ENCODE measurements at places on chromosomes 7 and 10. TPM values are rescaled to one million over a fixed set of nuclear protein-coding genes. Genes with fewer than 3 reads are reported as not detected.
A peak's percentile ranks its signal among the peaks of the same experiment; 100 is the strongest.

- no peak overlapping the region for H3K4me3 ChIP-seq
- H3K36me3 ChIP-seq = no peaks in the 10 kb centered on the region
- no peaks in the 10 kb centered on the region for H3K27me3 ChIP-seq
- DNase-seq = no peak
Observed at GRCh38 chr10:29698773-29699490, 64.2 kb upstream of the SVIL start.

GRCh38 chr10:131722121-131722520 is 178.7 kb upstream of the PPP2R2D start:
- H3K27ac ChIP-seq = no peak overlapping the region
- no peaks in the 10 kb centered on the region for H3K27me3 ChIP-seq
- no peaks in the 10 kb centered on the region for H3K36me3 ChIP-seq
- peak; percentile 20 for DNase-seq

DNA sequence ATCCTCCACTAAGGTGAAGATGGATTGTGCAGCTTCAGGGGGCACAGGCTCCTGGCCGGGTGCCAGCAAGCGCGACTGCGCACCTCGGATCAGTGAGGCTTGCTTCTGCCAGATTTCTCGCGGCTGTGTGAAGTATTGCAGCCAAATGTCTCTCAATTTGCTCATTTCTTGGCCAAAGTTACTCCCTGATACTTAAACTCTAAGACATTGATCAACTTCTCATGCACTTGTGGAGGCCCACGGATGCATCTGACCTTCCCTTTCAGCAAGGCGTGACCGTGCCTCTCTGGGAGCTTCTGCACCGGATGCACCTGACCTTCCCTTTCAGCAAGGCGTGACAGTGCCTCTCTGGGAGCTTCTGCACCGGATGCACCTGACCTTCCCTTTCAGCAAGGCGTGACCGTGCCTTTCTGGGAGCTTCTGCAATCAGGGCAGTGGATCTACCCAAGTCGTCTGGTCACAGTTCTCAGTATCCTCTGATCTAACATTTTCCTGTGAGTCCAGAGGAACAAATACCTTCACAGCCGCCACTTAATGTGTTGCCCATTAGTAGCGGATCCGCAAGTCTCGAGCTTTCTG is 248.3 kb downstream of the ADARB2 start:
- DNase-seq = no peak
- H3K27me3 ChIP-seq = no peaks in the 10 kb centered on the region
- no peaks in the 10 kb centered on the region for H3K36me3 ChIP-seq
- no peak overlapping the region for H3K27ac ChIP-seq
- no peaks in the 10 kb centered on the region for H3K4me1 ChIP-seq

Gene DPP6
- total RNA-seq = 1.6 TPM

Gene STRIP2
- total RNA-seq = 1.3 TPM

Gene CPN1
- not detected for total RNA-seq

DNA sequence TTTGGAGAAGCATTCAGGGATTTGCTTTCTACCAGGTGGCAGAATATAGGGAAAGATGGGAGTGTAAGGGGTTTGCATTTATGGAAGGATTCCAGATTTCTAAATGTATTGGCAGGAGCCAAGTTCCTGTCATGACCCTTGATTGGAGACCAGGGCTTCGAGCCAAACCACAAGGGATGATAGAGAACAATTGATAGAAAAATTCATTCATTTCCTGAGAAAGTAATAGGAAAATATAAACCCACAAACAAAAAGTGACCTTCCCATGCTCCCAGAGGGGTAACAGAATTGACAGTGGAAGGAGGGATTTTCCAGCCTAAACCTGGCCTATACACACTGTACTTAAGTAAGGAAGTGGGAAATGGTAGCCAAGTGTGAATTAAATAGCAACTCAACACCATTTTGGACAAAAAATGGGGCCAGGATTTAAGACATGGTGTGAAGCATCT is 22.4 kb upstream of the IFIT2 start:
- H3K4me1 ChIP-seq = peaks cover 36% of the 10 kb centered on the region
- no peak overlapping the region for H3K27ac ChIP-seq
- H3K4me3 ChIP-seq = no peak overlapping the region
- DNase-seq = no peak

- no peak for DNase-seq
- peaks cover 12% of the 10 kb centered on the region for H3K4me1 ChIP-seq
- no peaks in the 10 kb centered on the region for H3K36me3 ChIP-seq
- no peak overlapping the region for H3K27ac ChIP-seq
Observed at GRCh38 chr10:10915215-10915614, 102.5 kb upstream of the CELF2 start.

DNA sequence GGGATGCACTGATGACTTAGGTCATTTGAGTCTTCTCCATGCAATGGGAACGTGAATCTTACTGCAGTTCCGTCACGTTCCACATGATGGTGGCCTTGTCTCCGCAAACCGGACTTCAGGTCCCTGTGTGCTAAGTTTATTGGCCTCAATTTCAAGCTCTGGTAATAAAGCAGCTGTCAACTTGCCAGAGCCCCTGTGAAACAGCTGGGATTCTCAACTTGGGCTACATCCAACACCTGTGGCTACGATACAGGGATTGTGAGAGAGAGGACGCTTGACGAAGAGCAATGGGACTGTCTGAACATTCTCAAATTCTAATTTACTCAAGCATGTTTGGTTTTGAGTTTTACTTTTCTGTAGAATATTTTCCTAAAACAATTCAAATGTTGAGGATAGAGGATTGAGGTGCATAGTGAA is 174.2 kb downstream of the PTN start:
- no peak overlapping the region for H3K4me3 ChIP-seq
- H3K4me1 ChIP-seq = no peaks in the 10 kb centered on the region
- no peak overlapping the region for H3K27ac ChIP-seq
- no peaks in the 10 kb centered on the region for H3K36me3 ChIP-seq
- DNase-seq = peak; percentile 57

DNA sequence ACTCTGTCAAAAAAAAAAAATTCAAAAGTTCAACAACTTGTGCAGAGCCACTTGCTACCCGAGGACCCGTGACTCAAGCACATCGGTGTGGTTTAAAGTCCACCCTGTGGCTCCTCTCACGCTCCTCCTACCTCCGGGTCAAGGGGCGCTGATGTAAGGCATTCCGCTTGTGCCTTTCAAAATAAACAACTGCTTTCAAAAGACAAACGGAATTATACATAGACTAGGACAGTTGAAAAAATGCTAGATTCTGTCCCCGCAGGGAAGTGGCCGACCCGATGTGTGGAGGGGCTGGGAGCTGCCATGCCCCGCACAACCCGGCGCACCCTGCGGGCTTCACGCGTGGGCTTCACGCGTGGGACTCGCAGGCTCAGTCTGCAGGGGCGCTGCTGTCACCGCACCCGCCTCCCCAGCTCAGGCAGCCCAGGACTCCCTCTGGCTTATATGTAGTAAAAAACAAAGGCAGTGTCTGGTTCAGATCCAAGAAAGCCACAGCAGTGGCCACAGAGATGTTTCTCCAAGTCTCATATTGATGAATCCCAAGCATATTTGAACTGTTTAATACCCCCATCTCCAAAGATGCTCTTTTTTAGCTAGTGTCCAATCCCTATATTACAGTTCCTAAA is 239.7 kb upstream of the INHBA start:
- no peaks in the 10 kb centered on the region for H3K36me3 ChIP-seq
- no peak for DNase-seq
- H3K27ac ChIP-seq = no peak overlapping the region

Gene ARMS2
- total RNA-seq = not detected

DNA sequence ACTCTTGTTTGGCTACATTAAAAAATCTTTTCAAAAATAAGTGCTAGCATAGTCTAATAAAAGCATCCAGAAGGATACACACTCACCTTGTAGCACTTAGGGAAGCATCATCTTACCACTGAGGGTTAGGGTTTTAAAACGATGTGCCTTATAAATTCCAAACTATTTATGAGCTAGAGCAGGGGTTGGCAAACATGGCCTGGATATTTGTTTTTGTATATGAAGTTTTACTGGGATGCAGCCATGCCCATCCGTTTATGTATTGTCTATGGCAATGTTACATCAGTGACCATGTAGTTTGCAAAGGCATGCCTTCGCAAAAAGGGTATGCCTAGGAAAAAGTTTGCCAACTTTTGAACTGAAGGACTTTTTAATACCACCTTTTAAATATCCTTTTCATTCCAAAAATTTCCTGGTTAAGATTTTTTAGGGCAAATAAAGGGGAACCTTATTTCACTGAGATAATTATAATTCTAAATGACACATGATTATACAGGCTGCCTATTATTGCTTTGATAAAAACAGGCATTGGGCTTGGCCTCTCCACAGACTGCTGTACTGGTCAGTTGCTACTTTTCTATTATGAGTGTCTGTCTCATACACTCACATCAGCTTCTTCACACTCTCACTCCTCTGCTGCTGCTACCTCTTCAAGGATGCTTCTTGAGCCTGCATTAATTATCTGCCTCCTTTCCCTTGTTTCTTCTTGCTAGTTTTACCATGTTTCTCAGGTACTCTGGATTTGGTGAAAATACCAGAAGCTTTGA is 30.7 kb downstream of the MTPN start:
- no peak overlapping the region for H3K27ac ChIP-seq
- no peak overlapping the region for H3K4me3 ChIP-seq
- no peaks in the 10 kb centered on the region for H3K27me3 ChIP-seq
- DNase-seq = no peak
- no peaks in the 10 kb centered on the region for H3K4me1 ChIP-seq

DNA sequence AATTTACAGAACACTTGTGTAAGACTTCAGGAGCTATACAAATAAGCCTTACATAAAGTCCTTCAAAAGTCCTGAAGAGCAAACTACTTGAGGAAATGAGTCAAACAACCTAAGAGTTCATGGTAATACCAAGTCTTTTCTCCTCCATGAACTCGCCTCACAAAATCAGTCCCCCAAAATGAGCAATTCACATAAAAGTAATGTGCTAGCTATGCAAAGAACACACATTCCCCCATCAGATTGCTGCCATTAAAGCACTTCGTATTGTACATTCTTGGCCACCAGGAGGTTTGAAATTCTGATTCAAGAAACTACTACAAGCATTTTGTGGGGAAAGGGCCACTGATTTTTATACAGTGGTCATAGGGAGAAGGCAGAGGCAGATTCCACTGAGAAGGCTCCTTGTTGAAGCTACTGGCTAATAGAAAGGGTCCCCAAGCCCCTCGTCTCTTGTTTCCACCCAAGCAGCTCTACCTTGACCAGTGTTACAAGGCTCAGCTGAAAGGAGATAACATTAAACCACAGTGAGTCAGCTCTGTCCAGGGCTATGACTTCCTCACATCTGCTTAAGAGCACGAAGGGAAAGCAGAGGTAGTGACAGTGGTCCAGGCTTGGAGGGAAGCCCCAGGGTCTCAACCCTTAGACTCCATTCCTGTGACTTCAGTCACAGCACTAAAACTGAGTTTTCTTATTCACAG is 115.2 kb upstream of the CDK1 start:
- no peak for DNase-seq
- peak overlapping the region; percentile 53 for H3K27ac ChIP-seq
- no peak overlapping the region for H3K4me3 ChIP-seq
- peaks cover 11% of the 10 kb centered on the region for H3K4me1 ChIP-seq

Gene CNTNAP2
- 0.41 TPM for total RNA-seq

- no peaks in the 10 kb centered on the region for H3K36me3 ChIP-seq
- peaks cover 5% of the 10 kb centered on the region for H3K27me3 ChIP-seq
- H3K27ac ChIP-seq = no peak overlapping the region
Observed at GRCh38 chr10:98076086-98076485, 45.7 kb upstream of the CRTAC1 start.

- H3K4me1 ChIP-seq = peaks cover 3% of the 10 kb centered on the region
- H3K27me3 ChIP-seq = peaks cover 35% of the 10 kb centered on the region
- no peaks in the 10 kb centered on the region for H3K36me3 ChIP-seq
- peak overlapping the region; percentile 65 for H3K27ac ChIP-seq
- no peak for DNase-seq
- H3K4me3 ChIP-seq = peak overlapping the region; percentile 58
Observed at GRCh38 chr10:121597504-121598262, 561 bp downstream of the FGFR2 start.

DNA sequence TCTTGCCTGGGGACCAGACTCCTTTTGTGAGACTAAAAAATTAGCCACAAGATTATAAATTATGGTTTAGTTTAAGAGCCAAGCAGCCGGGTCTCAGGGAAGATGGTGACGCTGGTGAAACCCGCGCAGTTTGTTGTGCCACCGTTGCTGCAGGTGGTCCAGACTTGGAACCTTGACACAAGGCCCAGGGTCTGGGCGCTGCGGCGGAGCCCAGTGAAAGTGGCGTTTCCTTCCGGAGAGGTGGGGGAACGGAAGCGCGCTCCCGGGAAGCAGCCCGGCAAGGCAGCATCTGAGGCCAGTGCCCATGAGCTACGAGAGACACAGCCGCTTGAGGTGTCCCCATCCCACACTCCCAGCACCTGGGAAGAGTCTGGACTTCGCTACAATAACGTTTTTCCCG is 131.6 kb downstream of the SKIDA1 start:
- H3K27me3 ChIP-seq = no peaks in the 10 kb centered on the region
- H3K4me1 ChIP-seq = no peaks in the 10 kb centered on the region
- no peak for DNase-seq
- H3K27ac ChIP-seq = no peak overlapping the region
- no peak overlapping the region for H3K4me3 ChIP-seq

Gene NPC1L1
- 0.17 TPM for total RNA-seq

- H3K4me1 ChIP-seq = no peaks in the 10 kb centered on the region
- DNase-seq = no peak
- no peak overlapping the region for H3K27ac ChIP-seq
- H3K36me3 ChIP-seq = no peaks in the 10 kb centered on the region
Observed at GRCh38 chr10:8319704-8320103, 265.2 kb downstream of the GATA3 start.

DNA sequence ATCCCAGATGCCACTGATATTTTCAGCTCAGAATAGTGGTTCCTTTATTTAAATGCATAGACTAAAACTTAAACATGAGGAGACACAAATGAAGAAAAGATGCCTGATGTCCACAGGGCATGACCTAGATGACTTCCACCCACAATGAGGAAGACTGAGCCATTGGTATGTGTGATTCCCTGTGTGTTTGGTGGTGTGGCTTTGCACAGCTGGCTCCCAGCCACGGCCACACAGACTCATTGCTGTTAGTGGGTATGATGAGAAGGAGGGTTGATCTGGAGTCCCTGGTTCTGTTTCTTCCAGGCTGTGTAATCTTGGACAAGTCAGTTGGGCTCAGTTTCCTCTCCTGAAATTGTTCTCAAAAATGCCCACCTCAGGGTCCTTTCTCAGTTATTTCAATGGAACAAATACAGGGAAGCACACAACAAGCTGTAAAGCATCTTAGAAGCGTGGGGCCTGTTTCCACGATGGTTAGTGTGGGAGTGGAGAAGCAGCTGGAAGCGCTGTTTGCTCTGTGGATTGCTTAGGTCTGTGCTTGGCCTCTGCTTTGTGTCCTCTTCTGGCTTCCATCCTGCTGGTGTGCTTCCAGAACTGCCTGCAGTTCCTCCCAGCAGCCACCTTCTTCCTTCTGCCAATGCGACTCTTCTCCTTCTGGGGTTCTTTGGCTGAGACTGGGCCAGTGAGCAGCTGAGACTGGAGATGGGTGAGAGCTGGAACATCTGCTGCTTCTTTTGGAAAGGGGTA is 303.7 kb downstream of the BMPER start:
- H3K27ac ChIP-seq = no peak overlapping the region
- no peak for DNase-seq
- no peaks in the 10 kb centered on the region for H3K36me3 ChIP-seq
- no peaks in the 10 kb centered on the region for H3K27me3 ChIP-seq
- H3K4me3 ChIP-seq = no peak overlapping the region

Gene MMD2
- total RNA-seq = not detected

Gene GBF1
- 38.5 TPM for total RNA-seq

Gene MCM10
- 0.78 TPM for total RNA-seq

Measured in upper lobe of right lung (tissue), 1 donor.